ENCODE measurements at places on chromosomes 1 and 21.

- no peak for DNase-seq
Measured at GRCh38 chr1:42240966-42241755, 76.6 kb upstream of the GUCA2A start.

DNA sequence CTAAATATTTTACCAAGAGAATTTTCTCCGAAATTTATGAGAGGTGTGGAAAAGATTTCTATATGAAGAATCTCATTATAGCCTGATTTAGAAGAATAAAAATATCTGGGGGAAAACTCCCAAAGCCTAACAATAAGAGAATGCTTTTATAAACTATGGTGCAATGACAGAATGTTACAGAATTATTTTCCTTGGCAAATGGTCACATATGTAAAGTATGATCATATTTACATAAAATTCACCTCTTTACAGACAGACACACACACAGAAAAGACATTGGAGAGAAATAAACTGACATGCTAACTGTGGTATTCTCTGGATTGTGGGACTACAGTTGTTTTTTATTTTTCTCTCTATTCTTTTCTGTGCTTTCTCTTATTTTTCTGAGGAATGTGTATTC is 226.3 kb upstream of the USP24 start:
- DNase-seq, result no peak

- DNase-seq, result no peak
Measured at GRCh38 chr1:162444903-162445302, 33.0 kb upstream of the SH2D1B start.

DNA sequence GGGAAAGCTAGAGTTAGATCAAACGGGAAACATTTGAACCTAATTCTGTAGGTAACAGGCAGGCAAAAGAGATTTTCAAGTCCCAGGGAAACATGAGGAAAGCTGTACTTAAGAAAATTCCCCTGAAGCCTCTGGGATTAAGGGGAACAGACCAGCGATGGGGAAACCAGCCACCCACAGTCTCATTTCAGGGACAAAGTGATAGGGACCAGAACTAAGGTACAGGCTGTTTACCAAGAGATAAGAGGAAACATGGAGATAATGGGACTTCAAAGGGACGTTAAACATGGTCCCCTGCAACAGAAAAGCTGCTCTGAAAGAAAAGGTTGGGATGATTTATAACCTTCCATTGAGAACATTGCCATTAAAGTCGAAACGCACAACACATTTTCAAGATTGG is 84.4 kb downstream of the NTPCR start:
- DNase-seq, result no peak
